ENCODE measurements at places on chromosomes 1 and 21.
A peak's percentile ranks its signal among the peaks of the same experiment; 100 is the strongest.

DNA sequence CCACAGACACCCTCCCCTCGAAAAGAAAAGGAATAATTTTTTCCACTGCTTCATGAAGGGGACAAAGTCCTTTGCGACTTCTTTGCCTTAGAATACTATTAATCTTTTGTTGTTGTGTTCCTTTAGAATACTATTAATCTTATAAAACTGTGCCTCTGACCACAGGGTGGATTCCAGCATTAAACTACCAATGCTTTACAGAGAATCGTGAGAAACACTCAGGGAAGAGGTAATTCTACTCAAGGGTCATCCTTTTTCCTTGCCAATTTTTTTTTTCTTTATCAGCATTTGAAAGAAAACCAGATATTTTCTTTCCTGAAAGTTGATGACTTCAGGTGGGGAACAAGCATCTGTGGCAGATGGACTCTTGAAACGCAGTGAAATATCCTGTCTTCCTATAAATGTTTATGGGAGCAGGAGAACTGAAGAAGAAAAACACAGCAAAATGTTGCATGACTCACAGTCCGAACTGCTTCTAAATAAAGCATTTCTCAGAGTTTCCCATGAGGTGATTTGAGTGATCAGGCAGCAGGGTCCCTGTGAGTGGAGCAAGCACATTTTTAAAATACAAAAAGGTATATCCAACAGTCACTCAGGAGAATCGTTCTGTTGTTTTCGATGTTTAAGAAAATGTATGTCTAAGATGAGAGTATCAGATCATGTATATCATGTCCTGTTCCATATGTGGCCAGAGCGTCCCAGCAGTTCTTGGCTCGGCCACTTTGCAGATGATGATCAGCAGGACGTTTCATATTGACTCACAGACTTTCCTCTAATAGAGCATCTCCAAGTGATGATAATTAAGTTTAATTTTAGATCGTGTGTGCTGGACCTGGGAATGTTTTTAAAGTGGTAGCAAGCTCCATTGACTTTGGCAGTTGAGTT, 154.2 kb upstream of the RUNX1 start:
- no peak for DNase-seq

- no peak for DNase-seq
Observed at GRCh38 chr1:61556631-61557030, 168.3 kb downstream of the TM2D1 start.

DNA sequence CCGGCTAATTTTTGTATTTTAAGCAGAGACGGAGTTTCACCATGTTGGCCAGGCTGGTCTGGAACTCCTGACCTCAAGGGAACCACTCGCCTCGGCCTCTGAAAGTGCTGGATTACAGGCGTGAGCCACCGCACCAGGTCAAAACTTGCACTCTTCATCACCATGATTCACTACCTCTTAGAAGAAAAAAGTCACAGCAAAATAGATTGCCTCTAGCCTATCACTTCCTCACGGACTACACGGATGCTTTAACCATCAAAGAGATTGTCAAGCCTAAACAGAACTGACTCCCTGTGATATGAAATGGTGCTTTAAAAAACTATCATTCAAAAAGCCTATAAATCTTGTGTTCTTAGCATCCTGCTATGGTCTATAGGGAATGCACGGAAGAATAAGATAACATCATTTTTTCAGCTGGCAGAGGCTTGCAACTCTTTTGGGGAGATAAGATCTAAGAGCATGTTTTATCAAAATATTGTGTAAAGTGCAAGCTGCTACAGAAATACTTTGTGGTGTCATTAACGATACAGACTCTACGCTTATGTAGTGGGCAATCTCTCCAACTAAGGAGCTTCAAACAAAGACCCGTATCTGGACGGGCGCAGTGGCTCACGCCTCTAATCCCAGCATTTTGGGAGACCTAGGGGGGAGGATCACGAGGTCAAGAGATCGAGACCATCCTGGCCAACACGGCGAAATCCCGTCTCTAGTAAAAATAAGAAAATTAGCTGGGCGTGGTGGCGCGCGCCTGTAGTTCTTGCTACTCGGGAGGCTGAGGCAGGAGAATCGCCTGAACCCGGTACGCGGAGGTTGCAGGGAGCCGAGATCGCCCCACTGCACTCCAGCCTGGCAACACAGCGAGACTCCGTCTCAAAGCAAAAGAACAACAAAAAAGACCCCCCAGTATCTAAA, 966 bp downstream of the TFB2M start:
- peak; percentile 20 for DNase-seq

DNA sequence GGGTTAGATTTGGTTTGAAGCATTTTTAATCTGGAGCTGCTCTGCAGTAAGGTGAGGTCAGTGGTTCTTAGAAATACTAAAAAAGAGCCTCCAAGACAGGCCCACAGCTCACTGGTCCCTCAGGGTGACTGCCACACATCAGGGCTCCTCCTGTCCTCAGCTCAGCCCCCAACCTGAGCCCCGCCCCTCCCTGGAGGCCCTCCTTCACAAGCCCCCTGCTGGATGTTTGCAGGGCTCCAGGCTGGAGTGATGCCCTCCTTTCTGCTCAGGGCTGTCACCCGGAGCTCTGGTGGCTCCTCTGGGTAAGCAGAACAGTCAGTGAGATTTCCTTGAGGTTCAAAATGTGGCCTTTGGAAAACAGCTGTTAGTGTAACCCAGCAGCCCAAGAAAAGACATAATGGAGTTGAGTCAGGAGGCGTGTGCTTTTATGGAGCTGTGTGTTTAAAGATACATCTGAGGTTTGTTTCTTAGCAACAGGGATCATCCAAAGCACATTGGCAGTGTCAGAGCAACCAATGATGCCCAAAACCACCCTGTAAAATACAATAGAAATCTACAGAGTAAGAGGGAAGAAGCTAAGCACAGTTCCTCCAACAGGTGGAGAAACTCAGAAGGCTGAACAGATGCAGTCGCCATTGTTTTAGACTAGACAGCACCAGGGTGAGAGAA, 21.4 kb downstream of the STUM start:
- DNase-seq = peak; percentile 43

DNA sequence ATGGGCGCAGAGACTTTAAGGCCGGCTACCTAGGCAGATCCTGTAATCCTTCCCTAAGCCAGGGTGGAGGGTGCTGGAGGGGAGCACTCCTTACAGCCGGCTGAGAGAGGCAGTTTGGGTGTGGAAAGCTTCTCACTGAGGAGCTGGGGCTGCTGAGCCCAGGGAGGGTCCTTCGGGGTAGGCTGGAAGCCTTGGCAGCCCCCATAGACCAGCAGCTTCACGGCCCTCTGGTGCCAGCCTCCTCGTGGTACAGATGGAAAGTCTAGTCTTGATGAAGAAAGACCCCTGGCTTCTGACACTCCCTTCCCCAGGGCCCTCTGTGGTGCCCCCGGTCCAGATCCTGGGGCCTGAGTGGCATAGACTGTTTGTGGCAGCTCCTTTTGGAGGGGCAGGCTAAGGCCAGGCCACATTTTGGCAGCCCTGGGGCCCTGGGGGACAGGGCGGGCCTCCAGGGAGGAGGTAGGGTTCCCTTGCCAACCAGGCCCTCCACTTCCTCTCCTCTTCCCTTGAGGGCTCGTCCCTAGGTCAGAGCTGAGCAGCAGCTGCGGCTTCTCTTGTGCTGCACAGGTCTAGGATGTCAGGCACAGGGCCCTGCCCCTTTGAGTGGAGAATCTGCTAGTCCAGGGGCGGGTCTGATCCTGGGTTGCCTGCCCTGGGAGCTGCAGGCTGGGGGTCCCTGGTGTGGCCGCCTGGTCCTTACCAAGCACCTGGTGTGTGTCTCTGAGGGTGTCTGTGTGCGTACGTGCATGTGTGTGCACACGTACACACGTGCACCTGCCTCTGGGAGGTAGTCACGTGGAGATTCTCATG, 4.8 kb downstream of the AMPD2 start:
- DNase-seq = no peak

DNA sequence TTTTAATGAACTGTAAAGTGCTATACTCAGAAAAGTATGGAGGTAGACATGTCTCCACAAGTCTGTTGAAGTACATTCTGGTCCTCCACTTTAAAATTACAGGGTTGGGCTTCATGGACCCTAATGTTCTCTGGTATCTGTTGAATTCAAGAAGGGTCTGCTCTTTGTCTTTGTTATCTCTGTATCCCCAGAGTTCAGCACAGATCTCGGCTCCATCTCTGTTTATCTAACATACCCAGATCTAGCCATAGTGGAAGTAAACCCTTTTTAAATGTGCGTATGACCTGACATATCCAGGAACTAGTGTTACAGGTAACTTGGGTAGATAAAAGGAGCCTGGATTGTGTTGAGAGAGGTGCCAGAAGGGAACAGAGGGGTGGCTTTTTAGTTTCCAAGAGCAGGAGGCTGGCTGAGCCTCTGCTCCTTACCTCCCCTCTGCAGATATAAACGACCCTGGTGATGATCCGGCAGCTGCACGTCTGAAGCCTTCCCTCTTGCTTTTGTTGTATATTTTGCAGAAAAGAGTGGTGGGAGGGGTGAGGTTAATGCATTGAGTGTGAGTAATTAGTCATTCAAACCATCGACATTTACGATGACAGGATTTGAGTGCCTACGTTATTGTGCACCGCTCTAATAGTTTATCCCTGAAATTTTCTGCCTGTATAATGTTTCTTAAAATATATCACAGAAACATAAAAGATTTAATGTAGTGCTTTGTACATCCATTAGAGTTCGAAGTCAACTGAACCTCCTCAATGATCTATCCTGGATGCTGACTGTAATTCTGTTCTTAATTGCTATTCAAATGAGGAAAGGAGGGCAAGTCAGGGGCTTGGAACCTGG, 30.8 kb downstream of the ELAVL4 start:
- no peak for DNase-seq

GRCh38 chr1:192741095-192741494, 67.7 kb upstream of the RGS2 start:
- DNase-seq = no peak

GRCh38 chr1:201594575-201595245, 55.8 kb downstream of the NAV1 start:
- DNase-seq = no peak

DNA sequence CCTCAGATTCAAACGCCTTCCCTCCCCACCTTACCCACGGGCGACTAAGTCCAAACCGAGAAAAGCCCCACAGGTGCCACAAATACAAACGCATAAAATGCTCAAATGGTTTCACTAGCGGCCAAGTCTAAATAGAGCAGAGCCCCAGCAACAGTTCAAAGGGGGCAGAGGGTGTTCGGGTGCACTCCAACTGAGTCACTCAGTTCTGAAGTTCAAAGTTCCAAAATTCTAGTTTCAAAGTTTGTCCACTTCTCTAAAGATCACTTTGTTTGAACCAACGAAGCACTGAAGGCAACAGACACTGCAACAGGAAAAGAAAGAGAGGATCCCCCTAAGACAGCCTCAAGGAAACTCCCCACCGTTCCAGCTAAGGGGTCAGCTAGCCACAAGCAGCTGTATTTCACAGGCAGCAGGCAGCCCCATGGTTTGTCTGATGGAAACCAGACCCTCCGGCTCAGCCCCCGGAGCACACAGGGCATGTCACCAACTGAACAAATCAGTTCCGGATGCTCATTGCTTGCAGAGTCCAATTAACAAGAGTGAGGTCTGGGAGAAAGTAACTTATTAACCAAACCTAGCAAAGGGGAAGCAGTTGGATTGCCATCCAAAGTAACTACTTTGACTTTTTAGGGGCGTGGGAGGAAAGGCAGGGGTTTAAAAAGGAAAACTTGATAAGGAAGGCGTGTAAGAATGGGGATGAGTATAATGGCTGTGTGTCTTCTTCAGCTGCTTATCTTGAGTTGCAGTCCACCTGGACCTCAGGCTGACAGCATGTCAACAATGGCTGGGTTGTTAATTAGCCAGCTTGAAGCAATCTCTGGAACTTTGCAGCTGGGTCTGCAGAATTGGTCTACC, 1423.9 kb upstream of the PRMT6 start:
- DNase-seq = no peak

GRCh38 chr1:924656-925560, 1.2 kb downstream of the SAMD11 start:
- no peak for DNase-seq

- no peak for DNase-seq
Observed at GRCh38 chr21:21864321-21864840, 866.2 kb downstream of the NCAM2 start.

DNA sequence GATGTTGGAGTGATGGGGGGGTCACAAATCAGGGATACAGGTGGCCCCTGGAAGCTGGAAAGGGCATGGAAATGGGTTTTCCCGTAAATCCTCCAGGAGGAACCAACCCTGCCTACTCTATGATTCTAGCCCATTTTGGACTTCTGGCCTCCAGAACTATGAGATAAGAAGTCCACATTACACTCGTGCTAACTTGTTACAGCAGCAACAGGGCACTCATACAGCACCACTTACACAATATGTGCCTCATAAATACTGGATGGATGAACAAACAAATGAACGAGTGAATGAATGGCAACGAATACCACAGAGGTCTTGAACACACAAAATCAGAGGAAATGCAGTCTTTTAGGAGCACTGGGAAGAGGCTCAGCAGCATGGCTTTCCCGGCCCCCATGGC, 531.3 kb downstream of the NPHP4 start:
- no peak for DNase-seq

DNA sequence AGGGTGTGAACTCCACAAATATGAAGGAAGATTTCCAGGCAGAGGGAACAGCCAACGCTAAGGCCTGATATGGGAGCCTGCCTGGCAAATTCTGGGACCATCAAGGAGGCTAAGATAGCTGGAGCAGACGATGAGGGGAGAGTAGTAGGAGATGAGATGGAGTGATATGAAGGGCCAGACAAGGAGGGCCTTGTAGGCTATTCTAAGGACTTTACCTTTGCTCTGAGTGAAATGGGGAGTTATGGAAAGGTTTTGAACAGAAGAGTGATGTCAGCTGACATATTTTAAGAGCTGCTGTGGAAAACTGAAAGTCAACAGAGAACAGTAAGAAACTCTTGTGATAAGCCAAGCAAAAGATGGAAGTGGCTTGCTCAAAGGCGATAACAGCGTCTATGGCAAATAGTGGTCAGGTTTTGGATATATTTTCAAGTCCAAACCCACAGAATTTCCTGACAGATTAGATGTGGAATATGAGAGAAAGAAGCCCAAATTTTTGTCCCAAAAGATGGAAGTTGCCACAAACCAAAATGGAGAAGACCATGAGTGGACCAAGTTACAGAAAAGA, 2.1 kb upstream of the TP53BP2 start:
- DNase-seq = no peak

GRCh38 chr1:200505257-200505656, 95.4 kb upstream of the ZNF281 start:
- DNase-seq = no peak

DNA sequence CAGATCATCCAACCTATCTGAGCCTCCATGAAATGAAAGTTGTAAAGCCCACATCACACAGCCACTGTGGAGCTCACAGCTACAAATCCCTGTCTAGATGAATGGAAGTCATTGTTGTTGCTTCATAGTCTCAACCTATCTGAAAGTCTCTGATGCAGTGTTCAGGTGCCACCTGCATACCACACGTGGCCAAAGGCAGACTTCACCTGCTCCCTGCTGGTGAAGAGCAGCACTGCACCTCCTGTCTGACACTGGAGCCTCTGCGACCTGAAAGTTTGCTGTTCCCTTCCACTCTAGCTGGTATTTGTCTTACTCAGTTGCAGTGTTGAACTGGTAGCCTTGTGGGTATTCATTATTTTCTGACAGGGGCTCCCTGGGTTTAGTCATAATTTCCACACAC, 18.4 kb downstream of the LORICRIN start:
- peak; percentile 56 for DNase-seq

Data from stimulated activated naive CD8-positive, alpha-beta T cell treated with anti-CD3 and anti-CD28 coated beads, Interleukin-15, Interleukin-2, amounts not matched to agents 100 U/mL and 50 U/mL, for 24 hours (primary cell).